Activated naive CD4-positive, alpha-beta T cell treated with anti-CD3 and anti-CD28 coated beads, Interleukin-2, amount 50 U/mL, for 72 hours (primary cell): ENCODE measurements at places on chromosomes 5 and 9. TPM values are rescaled to one million over a fixed set of nuclear protein-coding genes. Genes with fewer than 3 reads are reported as not detected.
A peak's percentile ranks its signal among the peaks of the same experiment; 100 is the strongest.

GRCh38 chr9:126160854-126161329 lies 165.7 kb upstream of the MVB12B start:
- DNase-seq, result no peak

DNA sequence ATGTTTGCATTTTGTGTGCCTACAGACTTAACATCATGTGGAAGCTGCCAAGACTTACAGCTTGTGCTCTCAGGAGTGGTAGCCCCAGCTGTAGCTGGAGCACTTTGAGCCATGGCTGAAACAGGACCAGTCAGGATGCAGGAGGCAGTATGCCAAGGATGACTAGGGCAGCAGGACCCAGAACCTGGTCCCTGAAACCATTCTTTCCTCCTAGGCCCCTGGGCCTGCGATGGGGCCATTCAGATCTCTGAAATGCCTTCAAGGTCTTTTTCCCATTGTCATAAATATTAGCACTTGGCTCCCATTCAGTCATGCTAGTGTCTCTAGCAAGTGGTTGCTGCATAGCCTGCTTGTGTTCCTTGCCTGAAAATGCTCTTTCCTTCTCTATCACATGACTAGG lies 29.6 kb upstream of the VLDLR start:
- no peak for DNase-seq

DNA sequence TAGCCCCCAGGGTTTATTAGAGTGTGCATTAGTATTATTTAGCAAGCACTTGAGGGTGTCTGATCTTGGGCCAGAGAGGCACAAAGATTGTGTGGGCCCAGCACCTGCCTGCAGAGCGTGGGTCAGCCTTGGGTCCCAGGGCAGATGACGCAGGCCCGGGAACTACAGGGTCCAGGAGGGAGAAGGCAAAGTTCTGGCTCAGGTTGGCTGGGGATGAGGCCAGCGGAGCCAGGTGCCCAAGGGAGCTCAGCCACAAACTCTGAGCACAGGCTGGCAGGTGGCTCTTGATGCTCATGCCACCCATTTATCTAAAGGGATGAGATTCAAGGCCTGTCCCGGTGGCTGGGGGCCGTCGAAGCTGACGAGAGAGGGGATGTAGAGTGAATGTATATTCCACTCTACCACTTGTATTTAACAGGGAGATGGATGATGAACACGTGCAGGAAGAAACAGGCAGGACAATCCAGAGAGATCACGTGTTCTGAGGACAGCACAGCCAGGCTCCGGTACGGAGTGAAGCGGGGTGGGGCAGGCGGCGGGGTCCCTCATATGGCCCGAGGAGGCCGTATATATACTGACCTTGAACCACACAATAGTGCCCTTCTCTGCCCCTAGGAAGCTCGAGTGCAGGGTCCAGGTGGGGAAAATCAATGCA lies 818 bp upstream of the OBP2A start:
- peak; percentile 18 for DNase-seq

- no peak for DNase-seq
These were observed 43.3 kb downstream of the MCTP1 start for GRCh38 chr5:95241635-95242034.

FOXD4 gene
- not detected for total RNA-seq

DNA sequence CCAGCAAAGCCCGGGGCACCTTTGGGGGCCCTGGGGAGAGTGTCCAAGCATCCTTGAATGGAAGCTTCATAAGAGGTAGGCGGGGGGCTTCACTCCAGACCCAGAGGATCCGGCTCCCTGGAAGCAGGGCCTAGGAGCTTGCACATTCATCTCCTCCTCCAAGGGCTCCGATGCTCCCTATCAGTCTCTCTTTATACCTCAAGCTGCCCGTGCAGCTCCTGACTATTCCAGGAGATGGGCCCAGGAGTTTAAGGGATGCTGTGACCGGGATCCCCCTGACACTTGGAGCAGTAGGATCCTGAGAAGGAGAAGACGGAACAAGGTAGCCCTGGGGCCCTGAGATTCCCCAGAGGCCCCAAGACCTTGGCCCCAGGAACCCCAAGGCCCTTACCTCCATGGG lies 25.9 kb downstream of the CSF1R start:
- no peak for DNase-seq
